ENCODE measurements at places on chromosomes 7 and 10.

GRCh38 chr10:83515001-83515400 lies 624.3 kb upstream of the GHITM start:
- DNase-seq = no peak

DNA sequence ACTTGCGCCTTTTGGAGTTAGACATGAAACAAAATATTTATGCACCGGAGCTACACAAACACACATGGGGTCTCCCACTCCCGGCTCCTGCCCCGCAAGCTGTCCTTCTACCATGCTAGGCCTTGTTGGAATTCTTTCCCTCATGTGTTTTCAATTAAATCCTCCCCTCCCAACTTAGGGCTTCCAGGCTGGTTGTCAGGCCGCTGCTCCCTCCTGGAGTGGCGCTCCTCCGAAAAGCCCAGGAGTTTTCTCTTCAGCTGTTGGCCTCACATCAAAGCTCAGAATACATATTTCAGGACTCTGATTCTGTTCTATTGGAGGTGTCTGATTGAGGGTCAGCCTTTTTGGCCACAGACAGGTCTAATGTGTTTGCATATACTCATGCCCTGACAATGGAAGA lies 113.3 kb downstream of the FANK1 start:
- no peak for DNase-seq

DNA sequence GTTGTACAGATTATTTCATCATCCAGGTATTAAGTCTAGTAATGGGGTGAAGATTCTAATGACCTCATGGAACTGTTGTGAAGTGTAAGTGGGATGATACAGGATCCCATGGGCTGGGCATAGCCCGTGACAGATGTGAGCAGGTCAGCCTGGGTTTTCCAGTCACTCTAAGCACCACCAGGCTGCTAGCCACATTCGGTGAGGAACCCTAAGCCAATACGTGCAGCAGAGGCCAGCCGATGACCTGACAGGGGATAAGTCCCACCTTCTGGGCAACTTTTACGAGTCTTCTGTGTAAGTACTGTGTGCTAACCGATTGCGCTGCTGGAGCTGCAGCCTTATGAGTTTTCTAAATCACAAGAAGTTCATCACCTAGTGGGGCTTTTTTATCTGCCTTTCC lies 7.3 kb downstream of the ZNF503 start:
- DNase-seq = no peak

DNA sequence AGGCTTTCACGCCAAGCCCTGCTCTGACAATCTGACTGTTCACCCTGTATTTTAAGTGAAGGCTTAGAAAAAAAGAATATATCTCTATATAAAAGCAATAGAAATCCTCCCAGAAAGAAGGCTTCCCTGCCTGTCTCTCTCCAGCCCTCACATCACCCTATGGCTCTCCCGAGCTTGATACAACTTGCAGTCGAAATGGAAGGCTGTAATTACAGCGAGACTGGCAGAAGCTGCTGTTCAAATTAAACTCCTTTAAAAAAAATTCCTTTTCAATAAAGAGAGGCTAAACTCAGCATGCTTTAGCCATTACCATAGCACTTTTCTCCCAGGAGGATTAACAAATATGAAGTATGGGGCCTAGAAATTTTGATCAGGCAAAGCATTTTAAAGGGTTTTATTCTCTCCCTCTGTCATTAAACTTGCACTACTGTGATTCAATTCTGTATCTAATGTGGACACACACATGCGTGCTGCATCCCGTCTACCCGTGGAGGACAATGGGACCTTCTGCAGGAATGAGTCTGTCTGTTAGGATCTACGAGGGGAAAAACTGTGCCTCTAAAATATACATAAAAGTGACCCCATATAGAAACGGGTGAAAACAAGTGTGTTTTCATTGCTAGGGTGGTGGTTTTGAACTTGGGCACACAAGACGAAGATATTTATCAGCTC lies 223.8 kb downstream of the USP6NL start:
- no peak for DNase-seq

DNA sequence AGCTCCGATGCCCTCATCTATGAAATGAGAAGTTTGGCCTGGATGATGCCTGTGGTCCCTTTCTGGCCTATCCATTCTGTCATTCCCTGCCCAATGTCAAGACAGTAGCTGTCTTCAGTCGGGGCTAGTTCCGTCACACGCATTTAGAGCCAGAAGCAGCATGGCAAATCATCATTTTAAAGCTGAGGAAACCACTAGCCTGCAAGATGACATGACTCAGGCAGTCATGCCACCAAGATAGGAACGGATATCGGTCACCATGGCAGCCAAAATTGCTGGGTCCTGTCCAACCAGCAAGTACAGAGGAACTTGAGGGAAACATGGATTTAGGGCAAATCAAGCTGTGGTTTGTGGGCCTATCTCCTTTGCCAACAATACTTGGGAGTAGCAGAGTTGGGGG lies 64.5 kb upstream of the MRLN start:
- no peak for DNase-seq

- DNase-seq = no peak
These were observed 714.1 kb downstream of the PARD3 start for GRCh38 chr10:34101001-34101400.

GRCh38 chr10:44647877-44648542 lies 263.1 kb upstream of the CXCL12 start:
- DNase-seq = peak; percentile 84

DNA sequence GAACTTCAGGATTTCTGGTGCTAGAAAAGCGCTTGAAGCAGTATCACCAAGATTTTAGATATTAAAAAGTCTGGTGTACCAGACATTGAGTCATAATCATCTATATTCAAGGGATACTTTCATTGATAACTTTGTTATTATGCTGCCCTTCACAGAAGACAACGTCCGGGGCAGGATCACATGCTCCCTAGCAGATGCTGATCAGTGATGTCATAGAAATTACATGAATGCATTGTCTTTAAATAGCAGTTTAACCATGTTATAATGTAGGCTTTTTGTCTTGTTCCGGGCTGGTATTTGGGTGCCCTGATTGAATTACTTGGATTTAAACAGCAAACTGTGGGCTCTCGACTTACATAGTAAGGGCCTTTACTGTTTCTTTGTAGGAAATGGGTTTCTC lies 54.0 kb downstream of the VWA2 start:
- no peak for DNase-seq

DNA sequence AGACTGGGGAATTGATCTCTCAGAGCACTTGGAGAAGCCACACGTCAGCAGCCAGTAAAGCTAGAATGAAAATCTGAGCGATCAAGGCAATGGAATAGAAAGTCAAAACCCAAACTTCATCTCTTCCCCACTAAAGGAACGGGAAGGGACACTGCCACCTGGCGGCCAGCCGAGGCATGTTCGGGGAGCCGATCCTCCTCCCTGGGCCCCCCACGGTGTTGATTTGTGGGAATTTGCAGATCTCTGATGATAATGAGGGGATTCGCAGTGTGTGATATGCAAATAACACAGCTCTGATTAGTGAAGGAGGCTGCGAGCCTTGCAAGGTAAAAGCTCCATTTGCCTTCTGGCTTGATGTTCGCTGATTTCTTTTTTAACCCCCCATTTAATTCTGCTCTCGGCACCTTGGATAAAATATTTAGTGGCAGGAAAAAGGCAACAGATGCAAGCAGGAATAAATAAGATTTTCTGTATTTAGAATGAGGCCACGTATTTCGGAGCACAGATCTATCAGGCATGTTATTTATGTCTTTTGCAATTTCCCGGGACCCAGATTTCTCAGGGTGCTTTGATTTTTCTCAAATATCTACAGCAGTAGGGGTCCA lies 258.6 kb downstream of the PAXIP1 start:
- DNase-seq = peak; percentile 54

- DNase-seq = peak; percentile 62
These were observed 112.6 kb upstream of the ADAM12 start for GRCh38 chr10:126500866-126501265.

DNA sequence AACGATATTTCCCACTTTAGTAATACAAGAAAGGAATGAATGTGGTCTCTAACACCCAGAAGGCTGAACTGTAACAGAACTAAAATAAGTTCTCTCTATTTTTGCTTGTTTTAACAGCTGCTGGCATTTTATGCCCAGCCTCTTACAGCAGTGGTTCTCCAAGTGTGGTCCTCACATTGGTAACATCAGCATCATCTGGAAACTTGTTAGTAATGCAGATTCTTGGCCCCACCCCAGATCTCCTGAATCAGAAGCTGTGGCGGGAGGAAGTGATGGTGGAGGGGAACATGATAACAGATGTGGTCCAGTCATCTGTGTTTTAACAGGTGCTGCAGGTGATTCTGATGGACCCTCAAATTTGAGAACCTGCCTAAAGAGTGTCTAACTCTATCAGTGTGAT lies 170.1 kb downstream of the TMEM26 start:
- DNase-seq = no peak

- no peak for DNase-seq
These were observed 61.7 kb upstream of the NXPH1 start for GRCh38 chr7:8371742-8372141.

- no peak for DNase-seq
These were observed 2.1 kb downstream of the BAIAP2L1 start for GRCh38 chr7:98398567-98399372.

GRCh38 chr10:10044922-10045764 lies 972.5 kb upstream of the CELF2 start:
- no peak for DNase-seq

- DNase-seq = no peak
These were observed 33.9 kb upstream of the SP4 start for GRCh38 chr7:21393937-21394336.

- no peak for DNase-seq
These were observed 20.0 kb upstream of the CREB3L2 start for GRCh38 chr7:138021889-138022288.

DNA sequence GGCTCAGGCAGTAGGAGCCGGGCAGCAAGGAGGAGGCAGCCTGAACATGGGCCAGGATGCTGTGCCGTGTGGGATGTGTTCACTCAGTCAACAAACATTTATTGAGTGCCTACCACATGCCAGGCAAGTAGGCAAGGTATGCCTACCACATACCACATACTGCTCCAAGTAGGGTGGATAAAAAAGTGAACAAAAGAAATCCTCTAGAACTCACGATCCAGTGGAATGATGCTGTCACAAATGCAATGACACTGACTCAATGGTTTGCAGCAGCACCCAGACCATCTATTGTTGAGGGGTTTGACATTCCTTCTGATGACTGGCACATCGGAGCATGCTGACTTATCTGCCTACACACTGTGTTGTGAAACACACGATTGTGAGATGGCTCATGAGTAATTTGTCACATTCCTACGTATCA lies 413.5 kb downstream of the NRG3 start:
- DNase-seq = no peak

- no peak for DNase-seq
These were observed 49.0 kb downstream of the SLIT1 start for GRCh38 chr10:97136756-97137155.

GRCh38 chr7:35865287-35865686 lies 64.4 kb downstream of the SEPTIN7 start:
- DNase-seq = no peak

- no peak for DNase-seq
These were observed 118.1 kb downstream of the WDR11 start for GRCh38 chr10:120969219-120969645.

GRCh38 chr10:113084031-113084430 lies 134.0 kb downstream of the TCF7L2 start:
- DNase-seq = no peak

DNA sequence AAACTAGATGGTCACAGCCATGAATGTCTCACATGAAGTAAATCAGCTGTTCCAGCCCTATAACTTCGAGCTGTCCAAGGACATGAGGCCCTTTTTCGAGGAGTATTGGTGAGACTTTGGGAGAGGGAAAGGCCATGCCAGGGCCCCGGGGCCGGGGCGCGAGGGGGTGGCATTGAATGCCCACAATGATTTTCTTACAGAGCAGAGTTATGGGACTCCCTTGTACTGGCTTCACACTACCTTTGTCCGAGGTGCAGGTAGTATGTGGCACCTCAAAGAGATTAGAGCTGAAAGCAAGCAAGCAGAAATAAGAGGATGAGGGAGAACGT lies 407 bp downstream of the ELOVL3 start:
- no peak for DNase-seq

GRCh38 chr7:124514471-124514870 lies 251.1 kb downstream of the GPR37 start:
- DNase-seq = no peak

- no peak for DNase-seq
These were observed 47.8 kb upstream of the FRMD4A start for GRCh38 chr10:14378387-14378960.

DNA sequence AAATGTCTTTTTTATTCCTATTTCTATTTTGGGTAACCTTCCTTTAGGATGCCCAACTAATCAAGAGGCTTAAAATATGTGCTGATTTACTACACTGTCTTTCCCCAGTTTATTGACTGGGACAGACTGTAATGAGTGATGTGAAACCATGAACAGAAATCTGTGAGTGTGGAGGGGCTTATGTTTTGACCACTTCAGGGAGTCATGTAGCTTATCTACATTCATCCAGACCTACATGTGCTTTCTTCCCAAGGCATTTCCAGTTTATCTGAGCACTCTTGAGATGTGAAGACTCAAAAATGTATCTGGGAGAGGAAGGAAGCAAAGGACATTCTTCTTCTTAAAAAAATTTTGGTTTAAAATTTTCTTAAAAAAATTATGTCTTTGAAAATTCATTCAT lies 45.2 kb downstream of the STAM start:
- DNase-seq = no peak

GRCh38 chr7:39504963-39505362 lies 61.2 kb upstream of the YAE1 start:
- DNase-seq = no peak

DNA sequence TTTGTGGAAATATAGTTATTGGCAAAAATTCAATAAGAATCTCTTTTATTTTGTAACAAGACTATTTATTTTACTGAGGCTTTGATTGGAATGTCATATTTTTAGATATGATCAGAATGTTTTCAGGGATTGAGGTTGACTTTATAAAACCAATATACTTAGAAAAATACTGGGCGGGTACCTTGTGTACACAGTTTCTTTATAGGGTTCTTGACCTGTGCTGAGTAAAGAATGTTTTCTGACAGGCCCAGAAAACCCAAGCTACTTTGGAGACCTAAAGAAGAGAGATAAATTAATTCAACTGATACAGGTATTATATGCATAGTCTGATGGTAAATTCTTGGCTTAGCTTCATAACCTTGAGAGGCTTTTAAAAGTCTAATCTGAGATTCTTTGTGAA lies 23.9 kb upstream of the SPAM1 start:
- DNase-seq = no peak

GRCh38 chr10:118569241-118569881 lies 26.1 kb downstream of the PRLHR start:
- DNase-seq = peak; percentile 54

- DNase-seq = peak; percentile 36
These were observed 16.1 kb upstream of the SYPL1 start for GRCh38 chr7:106127984-106128780.

GRCh38 chr7:43609097-43609496 lies 26.2 kb downstream of the STK17A start:
- no peak for DNase-seq

- DNase-seq = peak; percentile 66
These were observed 169.5 kb upstream of the SVIL start for GRCh38 chr10:29804025-29804852.

Measured in GM03348 (cell line).